ENCODE measurements at places on chromosomes 5 and 9. TPM values are rescaled to one million over a fixed set of nuclear protein-coding genes. Genes with fewer than 3 reads are reported as not detected.

The SPINK5 gene
- not detected for total RNA-seq

The SPINK13 gene
- not detected for total RNA-seq

The SLC6A18 gene
- total RNA-seq, result not detected

The ADAMTS16 gene
- total RNA-seq, result not detected

The IRX2 gene
- not detected for total RNA-seq

DNA sequence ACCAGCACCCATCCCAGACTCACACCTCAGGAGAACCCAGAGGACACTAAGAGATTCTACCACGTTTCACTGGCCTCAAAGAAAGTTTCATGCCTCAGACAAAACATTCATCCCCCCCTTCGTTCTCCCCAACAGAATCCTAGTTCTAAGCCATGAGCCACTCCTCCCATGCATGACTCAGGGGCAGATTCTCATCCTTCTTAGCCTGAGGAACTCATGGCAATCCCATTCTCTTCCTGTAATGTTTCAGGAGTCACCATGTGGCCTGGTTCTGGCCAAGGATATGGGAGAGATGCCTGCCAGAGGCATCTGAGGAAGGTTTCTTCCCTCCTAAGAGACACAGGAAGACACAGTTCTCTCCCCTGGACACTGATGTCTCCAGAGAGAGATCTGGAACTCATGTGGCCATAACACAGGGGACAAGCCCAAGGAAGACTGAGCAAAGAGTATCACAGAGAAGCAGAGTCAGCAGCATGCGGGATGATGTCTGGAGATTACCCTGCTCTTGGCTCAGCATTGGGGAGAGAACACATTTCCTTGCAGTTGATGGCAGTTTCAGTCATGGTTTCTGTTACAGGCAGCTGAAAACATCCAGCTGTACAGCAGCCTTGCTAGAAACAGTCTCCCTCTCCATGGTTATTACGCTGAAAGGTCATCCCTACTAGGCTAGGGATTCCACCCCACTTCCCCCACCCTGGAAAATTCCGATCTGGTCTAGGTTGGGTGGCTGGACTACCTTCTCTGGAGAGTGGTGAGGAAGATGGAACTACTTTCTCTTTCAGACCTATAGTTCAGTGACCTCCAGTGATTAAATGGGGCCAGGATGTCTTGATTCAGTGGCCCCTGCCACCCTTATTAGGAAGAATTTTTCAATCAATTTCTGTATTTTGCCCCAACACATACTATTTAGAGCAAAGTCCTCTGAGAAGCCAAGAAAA lies 115.4 kb downstream of the ZNF608 start:
- DNase-seq, result no peak

- DNase-seq, result no peak
These were observed 10.6 kb downstream of the NIPAL4 start for GRCh38 chr5:157470631-157471030.

- DNase-seq, result no peak
These were observed 588 bp upstream of the BRINP1 start for GRCh38 chr9:119369680-119370366.

DNA sequence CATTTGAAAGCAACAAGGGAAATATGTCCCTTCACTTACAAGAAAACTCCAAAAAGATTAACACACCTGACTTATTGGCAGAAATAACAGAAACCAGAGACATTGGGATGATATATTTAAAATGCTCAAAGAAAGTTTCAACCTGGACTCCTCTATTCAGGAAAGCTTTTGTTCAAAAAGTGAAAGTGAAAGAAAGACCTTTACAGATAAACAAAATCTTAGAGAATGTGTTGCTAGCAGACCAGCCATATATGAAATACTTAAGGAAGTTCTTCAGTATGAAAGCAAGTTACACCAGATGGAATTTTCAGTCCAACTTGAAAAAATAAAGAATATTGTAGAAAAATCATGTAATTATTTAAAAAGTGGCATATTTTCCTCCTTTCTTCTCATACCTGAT lies 1075.1 kb downstream of the NR2F1-AS1 start:
- no peak for DNase-seq

DNA sequence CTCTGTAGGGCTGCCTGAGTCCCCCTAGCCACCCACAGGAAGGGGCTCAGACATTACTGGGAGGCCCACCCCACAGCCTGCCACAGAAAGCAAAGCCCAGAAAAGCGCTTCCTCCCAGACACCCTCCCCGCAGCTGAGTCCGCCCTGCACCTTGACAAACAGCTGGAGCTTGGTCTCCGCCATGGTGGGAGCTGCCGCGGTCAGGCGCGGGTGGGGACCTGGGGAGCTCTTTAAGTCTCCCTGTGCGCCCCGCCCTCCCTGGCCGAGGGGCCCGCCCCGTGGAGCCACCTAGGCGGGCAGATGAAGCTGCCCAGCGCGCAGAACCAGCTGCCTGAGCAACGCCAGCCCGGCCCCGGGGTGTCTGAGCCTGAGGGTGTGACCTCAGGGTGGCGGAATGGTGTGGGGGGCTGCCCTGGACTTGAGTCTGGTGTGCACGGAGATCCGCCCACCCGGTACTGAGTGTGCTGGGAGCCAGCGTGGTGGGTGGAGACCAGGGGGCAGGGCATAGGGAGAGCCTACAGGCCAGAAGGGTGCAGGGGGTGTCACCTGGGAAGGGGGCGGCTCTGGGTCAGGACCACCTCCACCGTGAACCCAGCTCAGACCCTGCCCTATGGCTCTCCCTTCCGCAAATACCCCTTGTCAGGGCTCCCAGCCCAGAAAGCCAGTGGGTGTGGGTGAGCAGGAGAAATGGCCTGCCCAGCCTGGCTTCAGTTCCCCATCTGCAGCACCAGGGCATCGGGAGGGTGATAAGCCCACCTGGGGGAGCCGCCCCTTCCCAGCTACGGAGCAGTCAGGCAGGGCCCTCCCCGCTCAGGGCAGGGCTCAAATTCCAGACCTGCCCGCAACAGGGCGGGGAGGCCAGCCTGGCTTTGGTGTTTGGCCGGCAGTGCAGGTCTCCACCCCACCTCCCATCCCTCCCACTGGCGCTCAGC lies at the start of gene CLIC3:
CLIC3 (minus strand) TSS at position 208 of the 932 bp plus-strand sequence; CDS start at position 183, 25 bp downstream.
- peak; percentile 35 for DNase-seq

DNA sequence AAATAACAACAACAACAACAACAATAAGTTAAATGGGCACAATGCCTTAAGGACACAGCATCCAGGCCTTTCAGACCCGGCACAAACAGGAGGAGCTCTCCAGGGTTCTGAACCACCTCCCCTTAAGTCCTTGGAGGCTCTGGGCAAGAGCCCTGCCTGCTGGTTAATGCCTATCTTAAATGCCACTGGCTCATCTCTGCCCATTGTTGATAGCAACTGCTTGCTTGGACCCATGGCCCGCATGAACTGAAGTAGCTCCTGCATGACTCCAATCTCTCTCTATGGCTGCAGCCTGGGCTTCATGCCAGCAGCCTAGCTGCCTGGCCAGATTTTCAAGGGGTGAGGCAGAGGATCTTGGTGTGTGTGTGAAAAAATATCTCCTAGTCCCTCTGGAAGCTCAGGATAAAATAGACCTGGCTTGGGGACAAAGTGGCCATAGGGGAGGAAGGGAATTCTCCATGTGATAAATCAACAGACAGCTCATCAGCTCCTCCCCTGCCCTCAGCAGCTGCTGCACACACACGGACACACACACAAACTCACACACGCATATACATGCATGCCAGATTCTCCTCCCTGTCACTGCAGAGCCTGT lies 27.4 kb downstream of the FAM219A start:
- DNase-seq, result peak; percentile 18

Data from activated T-cell treated with anti-CD3 and anti-CD28 coated beads, Interleukin-2, amount 50 U/mL, for 72 hours (primary cell).